T-helper 2 cell (primary cell): ENCODE measurements at places on chromosomes 13 and 19.
A peak's percentile ranks its signal among the peaks of the same experiment; 100 is the strongest.

DNA sequence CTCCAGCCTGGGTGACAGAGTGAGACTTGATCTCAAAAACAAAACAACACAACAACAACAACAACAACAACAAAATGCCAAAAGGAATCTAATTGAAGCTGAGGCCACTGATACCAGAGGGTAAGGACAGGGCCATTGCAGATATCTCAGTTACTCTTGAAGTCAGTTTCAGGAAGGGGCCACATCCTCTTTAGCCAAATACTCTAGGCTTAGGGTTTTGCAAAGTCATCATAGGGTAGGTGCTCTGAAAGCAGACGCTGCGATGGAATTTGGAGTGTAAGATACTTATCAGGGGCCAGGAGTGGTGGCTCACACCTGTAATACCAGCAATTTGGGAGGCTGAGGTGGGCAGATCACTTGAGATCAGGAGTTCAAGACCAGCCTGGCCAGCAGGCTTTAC, 46.6 kb upstream of the UBAC2 start:
- no peak for DNase-seq

- no peak for DNase-seq
Measured at GRCh38 chr19:4144666-4145249, 8.7 kb upstream of the CREB3L3 start.

DNA sequence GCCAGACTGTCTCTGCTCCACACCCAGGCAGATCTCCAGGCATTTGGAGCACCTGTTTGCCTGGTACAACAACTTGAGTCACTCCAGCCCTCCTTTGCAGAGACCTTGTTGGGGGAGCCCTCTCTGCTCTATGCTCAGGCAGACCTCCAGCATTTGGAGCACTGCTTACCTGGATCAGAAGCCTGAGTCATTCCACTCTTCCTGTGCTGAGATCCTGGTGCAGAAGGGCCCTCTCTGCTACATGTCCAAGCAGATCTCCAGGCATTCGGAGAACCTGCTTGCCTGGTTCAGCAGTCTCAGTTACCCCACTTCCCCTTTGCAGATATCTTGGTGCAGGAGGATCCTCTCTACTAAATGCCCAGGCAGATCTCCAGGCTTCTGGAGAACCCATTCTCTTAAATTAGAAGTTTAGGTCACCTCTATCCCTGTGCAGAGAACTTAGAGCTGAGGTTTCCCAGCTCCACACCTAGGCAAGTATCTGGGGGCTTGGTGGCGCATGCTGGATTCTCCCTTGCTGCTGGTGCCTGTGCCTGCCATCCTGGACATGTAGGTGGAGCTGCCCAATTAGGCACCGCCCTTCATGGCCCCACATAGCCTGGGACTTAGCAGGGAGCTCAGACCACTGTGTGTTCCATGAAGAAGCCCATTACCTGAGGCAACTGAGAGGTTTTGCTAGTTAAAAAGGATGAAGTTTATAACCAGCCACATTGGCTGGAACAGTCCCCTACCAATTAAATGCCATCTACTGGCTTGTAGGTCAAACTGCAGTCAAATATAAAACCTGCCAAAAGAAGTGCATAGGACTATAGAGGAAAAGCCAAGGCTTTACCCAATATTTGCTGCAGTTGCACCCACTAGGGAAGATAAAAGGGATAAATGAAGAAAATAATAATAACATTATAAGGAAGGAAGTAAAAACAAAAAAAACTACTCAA, 97.6 kb upstream of the SLITRK6 start:
- no peak for DNase-seq

GRCh38 chr13:86882107-86882506, 789.1 kb upstream of the SLITRK5 start:
- no peak for DNase-seq

- DNase-seq = no peak
Measured at GRCh38 chr19:39937787-39938186, 3.4 kb upstream of the FCGBP start.

DNA sequence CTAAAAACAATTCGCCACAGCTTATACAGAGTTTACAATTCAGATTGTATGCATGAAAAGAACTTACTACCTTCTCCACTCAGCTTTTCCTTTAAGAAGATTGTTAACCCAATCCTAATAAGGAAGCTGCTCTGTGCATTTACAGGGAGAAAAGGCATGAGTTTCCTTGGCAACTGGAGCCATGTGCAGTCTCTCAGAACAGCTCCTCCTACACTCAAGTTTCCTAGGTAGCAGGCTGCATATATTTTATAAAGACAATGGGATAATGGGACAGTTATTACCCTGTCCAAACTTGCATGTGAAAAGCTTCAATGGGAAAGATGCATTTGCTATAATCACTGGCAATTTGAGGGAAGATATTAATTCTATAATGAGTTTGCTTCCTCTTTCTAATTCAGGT, 125.5 kb upstream of the TRPC4 start:
- DNase-seq = no peak

DNA sequence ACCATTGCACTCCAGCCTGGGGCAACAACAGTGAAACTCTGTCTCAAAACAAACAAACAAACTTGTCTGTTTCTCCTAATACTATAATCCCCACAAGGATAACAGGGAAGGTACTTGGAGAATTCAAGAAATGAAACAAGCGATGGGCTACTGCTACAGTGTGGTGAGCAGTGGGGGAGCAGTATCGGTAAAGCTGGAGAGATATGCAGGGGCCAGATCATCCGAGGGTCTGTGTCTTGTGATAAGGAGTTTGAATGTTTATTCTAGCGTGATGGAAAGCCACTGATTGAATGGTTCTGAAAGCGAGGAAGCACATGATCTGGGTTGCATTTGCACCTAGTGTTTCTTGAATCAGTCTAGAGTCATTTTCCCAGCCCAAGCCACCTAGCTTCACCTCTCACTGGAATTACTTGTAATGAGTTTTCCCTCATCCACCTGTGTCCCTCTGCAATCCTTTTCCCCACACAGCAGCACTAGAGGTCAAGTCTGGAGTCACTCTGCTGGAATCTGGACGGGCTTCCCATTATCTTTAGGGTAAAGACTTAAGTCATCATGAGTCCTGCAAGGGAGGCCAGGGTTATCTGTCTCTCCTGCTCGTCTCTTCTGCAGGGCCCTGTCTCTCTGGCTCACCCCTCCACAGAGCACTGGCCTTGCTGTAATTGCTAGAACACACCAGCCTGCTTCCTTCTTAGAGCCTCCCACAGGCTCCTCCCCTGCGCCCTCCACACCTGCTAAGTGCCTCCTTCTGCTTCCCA, 162.3 kb downstream of the KLF5 start:
- DNase-seq = no peak

DNA sequence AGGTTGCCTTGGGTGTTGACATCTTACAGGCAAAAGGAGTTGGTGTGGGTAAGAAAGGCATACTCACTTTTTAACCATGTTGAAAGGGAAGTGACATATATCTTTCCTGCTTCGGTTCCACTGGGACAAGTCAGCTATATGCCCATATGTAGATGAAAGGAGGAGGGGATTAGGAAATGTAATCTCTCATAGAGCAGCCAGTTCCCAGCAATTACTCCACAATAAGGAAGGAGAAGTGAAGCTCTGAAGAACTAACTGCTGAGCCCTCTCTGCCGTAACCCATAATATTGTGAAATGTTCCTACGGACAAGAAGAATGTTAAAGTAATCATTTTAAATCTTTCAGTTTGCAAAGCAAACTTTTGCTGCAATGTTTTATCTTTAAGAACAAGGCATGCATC, 82.2 kb downstream of the EDNRB start:
- DNase-seq = no peak

- no peak for DNase-seq
Measured at GRCh38 chr19:46674416-46675178, 13.6 kb upstream of the DACT3 start.

DNA sequence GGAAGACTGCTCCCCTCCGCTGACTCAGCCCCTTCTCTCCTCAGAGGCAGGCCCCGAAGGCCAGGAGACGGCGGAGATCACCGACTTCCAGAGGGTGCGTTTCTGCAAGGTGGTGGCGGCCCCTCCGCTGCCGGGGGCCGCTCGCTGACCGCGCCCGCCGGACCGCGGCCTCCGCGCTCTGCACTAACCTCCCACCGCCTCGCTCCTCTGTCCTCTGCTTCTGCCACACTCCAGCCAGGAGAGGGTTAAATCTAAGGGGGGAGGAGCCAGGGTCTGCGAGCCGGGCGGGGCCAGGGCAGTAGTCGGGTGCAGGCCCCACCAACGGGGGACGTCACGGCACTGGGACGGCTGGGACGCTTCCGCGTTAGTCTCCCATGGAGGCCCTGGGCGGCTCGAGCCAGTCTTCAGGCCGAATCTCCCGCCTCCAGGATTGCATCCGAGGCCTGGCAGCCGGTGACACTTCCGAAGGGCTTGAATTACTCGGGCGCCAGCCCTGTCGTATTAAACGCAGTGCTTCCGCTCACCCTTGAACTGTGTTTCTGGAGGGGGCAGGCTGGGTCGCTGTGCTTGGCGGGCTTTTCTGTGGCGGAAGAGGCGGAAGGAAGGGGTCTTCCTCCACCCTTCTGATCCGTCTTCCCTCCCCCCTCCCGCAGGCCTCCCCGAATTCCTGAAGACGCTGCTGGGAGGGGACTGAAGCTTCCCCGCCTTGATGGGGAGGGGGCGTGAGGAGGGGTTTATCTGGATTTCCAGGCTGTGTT, 1.2 kb upstream of the INAFM1 start:
- DNase-seq = peak; percentile 96

- DNase-seq = no peak
Measured at GRCh38 chr13:26327940-26328725, 74.2 kb downstream of the CDK8 start.

DNA sequence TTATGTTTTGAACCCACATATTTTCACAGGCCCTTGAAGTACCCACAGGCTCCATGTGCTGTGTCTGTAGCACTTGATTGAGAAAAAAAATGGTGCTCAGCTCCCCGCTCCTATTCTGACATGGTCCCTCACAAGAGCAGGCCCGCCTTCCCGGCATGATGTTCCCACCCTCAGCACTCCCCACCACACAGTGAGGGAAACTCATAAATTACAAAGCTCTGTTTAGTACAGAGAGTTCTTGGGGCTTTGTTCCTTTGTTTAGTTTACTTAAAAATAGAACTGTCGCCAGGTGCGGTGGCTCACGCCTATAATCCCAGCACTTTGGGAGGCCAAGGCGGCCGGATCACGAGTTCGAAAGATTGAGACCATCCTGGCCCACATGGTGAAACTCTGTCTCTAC, 25.9 kb upstream of the ABCC4 start:
- DNase-seq = no peak

DNA sequence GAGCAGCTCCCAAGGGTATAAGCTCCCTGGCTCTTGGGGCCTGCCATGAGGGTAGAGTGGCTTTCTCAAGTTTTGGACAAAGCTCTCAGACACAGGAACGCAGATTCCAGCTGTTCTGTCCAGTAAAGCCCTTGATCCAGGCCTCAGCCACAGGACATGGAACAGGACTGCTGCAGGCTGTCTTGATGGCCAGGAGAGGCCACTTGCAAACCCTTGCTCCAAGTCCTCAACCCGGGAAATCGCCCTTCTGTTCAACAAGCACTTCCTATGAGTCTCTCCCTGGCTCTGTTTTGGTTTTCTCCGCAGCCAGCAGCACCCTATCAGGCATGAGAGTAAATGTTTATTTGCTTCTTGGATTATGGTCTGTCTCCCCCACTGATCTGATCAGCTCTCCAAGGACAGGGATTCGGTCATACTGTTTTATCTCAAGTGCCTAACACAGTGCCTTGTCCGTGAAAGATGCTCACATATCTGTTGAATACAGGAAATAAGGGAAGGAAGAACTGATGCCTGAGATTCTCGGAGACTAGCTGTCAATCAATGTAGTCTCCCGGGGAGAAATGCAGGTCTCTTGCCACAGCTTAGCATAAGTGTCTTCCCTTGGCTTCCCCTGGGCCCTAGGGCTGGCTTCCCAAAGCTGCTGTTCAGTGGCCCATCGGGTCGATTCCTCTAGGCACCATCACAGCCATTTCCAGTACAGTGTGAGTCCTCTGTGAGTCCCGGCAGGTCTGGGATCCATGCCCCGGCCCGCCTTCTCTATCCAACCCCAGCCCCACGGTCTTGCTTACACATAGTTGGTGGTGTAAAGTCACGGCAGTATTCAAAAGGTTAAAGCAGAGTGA, 90.8 kb downstream of the TSHZ3 start:
- DNase-seq = no peak

GRCh38 chr19:30004403-30004802, 62.4 kb downstream of the URI1 start:
- no peak for DNase-seq

- no peak for DNase-seq
Measured at GRCh38 chr13:33644581-33645543, 173.1 kb upstream of the RFC3 start.

GRCh38 chr13:40537146-40537895, 129.1 kb downstream of the FOXO1 start:
- DNase-seq = no peak

- no peak for DNase-seq
Measured at GRCh38 chr19:16821081-16821480, 8.1 kb upstream of the SIN3B start.

- no peak for DNase-seq
Measured at GRCh38 chr13:100532836-100533435, 55.7 kb downstream of the GGACT start.

- DNase-seq = no peak
Measured at GRCh38 chr19:33883859-33884519, 87.3 kb downstream of the KCTD15 start.

DNA sequence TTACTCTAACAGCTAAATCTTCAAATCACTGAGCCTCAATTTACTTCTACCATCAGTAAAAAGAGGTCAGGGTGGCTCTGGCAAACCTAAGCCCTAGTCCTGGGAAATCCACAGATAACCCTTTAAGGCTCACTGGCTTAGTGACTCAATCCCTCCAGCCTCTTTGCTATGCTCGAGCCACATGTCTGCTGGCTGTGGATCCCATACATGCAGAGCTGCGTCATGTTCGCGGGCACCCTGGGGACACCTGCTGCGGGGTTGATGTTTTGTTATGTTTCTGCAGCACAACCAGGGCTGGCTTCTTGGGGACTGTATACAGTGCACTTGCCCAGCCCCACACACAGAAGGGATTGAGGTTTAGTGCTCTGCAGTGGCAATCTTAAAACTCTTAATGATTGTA, 41.6 kb upstream of the C13orf42 start:
- DNase-seq = peak; percentile 2

- DNase-seq = no peak
Measured at GRCh38 chr19:49233163-49233562, 75.6 kb downstream of the TRPM4 start.

- DNase-seq = no peak
Measured at GRCh38 chr19:4337906-4338440, 654 bp downstream of the STAP2 start.

DNA sequence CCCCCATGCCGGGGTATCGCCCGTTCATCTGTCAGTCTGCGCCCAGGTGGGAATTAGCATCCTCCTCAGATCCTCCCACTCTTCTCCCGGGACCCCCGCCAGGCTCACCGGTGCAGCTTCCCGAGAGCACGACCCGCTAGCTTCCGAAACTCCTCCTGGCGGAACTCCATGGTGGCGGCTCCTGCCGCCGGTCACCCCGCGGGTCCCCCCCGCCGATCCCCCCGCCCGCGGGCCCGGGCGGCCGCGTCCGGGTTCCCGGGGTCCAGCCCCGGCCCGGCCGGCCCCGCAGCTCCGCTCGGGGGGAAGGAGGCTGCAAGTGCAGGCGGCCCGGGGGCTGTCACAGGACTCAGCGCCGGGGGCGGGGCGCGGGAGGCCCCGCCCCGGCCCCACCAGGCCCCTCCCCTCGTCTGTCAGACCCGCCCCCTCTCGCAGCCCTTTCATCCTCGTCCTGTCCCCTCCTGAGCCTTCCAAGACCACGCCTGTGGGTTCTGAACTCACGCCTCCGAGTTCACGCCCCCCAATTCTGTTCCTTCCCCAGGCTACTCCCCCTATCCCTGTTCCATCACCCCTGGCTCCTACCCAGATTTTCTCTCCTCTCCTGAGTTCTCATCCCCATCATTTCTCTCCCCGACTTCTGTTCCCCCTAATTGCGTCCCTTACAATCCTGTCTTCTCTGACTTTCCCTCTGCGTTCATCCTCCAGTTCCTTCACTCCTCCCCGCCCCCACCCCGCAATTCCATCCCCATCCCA, at the start of gene SLC17A7:
Gene SLC17A7, minus strand, starts transcription at position 318 of the 750 bp plus-strand sequence. Its CDS starts 148 bp downstream, at position 170.
- DNase-seq = no peak
